ENCODE measurements at places on chromosomes 2 and 18.

DNA sequence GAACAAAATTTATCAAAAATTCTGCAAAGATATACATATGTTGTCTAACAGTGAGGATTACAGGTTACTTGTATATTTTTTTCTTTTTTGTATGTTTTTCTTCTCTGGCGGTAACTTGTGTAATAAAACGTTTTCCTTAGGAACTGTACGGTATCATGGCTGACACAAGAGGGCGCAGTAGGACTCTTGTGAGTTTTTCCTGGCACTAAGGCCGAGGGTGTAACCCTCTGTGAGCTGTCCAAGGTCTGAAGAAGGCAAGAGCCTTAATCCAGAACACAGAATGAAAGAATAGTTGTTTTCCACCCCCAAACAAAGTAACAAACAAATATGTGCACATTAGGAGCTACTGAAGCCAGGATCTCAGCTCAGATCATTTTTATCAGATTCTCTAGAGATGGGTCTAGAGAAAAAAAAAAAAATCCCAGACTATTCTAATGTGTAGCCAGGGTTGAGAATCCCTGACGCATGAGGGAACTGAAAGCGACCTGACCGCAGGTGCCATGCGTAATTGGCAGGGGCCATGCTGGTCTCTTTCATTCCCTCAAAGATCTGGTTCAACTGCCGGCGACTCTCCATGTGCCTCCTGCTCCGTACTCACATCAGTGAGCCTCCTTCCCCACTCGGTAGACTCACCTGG, 27.0 kb downstream of the TMEM200C start:
- DNase-seq, result peak; percentile 77

DNA sequence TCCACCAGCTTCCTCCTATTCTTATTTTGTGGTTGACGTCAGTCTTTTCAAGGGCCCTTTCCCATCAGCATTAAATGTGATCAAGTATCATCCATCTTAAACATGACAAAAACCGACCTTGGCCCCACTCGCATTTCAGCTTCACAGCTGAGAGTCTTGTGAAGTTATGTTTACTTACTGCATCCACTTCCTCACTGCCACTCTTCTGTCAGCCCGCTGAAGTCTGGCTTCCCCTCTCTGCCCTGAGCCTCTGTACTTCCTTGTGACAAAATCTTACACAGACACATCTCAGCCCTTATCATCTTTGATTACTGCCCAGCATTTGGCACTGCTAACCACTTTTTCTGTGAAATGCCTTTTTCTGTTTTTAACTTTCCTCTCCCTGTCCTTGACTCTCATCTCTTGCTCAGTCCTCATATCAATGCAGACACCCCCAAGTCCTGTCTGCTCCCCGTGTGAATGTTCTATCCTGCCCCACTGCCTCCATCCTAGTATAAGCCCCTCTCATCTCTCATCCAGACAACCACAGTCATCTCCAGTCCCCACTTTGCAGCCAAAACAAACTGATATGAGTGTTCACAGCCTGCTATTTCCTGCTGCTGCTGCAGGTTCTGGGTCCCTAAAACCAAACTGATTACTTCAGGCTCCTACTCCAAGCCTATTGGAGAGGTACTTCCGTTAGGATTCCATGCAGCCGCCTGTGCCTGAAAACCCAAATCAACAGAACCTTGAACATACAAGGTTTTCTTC, 31.4 kb downstream of the FOSL2 start:
- DNase-seq, result peak; percentile 85

GRCh38 chr2:160551259-160551658, 57.7 kb upstream of the RBMS1 start:
- DNase-seq, result peak; percentile 89

GRCh38 chr18:3720818-3721545, 271.0 kb downstream of the TGIF1 start:
- DNase-seq, result no peak

DNA sequence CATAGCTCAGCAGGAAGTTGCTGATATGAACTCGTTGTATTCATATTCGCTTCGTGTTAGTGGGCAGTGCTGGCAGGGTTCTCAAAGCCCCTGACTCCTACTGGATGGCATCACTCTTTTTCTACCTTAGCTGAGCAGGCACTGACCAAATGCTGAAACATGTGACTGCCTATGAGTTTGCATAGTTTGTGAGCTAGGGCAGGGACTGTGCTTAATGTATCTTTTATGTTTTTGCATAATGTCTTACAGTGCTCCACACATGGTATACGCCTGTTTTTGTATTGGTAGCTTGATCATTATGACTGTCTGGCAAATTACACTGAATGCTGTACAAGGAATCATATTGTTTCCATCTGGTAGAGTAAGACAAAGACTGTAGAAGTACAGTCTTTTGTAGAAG, 305.3 kb downstream of the PARD3B start:
- no peak for DNase-seq

DNA sequence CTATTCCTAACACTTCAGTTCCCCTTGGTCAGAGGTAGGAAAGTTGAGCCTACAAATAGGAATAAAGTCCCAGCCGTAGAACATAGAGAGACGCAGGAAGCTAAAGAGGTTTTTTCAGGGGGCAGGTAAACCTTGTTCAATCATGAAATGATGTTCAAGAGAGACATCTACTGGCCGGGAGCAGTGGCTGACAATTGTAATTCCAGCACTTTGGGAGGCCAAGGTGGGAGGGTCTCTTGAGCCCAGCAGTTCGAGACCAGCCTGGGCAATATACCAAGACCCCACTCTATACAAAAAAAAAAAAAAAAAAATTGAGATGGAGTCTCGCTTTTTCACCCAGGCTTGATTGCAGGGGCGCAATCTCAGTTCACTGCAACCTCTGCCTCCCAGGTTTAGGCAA, 66.7 kb upstream of the DNAJC10 start:
- DNase-seq, result no peak

DNA sequence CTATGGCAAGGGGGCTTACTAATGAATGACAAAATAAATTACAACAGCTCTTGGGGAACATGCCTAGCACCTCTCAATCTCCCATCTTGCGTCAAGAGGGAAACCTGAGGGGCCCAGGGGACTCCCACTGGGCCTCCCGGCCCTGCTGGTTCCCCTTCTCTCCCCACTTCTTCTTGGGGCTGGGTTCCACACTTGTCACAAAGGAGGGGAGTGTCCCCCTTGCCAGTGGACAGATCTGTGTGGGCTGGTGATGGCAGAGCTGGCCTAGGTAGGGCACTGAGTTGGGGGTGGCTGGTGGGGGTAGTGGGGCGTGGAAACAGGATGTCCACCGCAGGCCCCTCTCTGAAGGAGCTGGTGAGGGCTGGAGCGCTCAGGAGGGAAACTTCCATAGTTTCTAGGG, 184.0 kb upstream of the HAAO start:
- DNase-seq, result no peak

GRCh38 chr18:65282096-65282495, 468.7 kb upstream of the CDH7 start:
- no peak for DNase-seq

DNA sequence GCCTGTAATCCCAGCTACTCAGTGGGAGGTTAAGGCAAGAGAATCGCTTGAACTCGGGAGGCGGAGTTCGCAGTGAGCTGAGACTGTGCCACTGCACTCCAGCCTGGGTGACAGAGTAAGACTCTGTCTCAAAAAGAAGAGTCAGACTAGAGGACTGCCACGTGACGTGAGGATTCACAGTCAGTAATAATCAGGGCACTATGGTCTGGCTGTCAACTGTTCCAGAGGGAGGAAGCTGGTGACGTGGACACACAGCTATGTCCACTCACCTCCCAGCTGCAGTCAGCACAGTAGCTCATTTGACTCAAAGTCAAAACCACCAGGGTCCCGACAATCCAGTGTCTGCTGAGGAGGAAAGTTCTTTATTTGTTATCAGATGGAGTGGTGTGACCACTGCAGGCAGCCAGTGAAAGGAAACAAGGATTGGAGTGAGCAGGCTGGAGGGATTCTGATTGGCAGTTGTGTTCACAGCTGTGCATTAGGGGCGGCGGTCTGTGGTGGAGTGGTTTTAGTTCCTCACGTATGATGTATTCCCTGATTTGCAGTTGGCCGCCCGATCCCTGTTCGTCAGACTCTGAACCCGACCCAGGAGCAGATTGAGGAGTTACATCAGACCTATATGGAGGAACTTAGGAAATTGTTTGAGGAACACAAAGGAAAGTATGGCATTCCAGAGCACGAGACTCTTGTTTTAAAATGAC, 37.9 kb downstream of the MOGAT1 start:
- DNase-seq, result peak; percentile 83

DNA sequence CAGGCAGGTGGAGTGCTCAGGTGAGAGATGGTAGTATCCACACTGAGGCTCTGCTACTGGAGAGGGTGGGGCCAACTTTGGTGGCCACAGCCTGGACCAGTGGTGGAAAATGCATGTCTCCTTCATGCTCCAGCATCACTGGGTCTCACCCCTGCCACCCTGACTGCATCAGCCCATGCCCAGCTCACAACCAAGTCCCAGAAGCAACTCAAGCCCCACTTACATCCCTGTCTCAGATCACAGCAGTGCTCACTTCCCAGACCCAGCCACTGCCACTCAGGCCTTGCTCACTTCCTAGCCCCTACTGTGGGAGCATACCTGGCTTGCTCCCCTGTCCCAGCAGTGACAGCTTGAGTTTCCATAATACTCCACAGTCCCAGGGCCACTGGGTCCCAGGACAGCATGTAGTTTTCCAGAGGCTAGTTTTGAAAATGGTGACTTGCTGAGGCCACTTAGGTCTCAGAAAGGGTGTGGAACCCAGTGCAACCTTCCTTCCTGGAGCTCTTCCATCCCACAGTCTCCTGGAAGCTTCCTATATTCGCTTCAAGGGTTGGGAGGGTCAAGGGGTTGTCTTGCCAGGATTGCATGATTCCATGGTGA, 58.8 kb downstream of the GPC1 start:
- no peak for DNase-seq

GRCh38 chr2:218954541-218955300, 4.7 kb upstream of the CDK5R2 start:
- DNase-seq, result no peak

DNA sequence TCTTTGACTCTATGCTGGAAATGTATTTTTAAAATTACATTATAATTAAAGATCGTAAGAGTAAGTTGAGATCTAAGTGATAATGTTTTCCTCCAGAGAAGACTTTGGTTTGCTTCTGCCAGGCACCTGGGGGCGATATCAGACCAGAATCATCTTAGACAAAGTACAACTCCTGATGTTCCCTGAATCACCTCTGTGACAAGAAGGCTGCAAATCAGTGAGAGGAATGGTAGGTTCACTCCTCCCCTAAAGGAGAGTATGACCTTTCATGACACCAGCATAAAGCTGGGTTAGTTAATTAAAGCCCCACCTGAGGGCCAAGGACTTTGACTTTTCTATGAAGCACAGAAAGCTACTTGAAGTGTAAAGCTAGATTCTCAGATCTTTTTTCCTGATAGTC, 114.4 kb upstream of the DTNA start:
- no peak for DNase-seq

DNA sequence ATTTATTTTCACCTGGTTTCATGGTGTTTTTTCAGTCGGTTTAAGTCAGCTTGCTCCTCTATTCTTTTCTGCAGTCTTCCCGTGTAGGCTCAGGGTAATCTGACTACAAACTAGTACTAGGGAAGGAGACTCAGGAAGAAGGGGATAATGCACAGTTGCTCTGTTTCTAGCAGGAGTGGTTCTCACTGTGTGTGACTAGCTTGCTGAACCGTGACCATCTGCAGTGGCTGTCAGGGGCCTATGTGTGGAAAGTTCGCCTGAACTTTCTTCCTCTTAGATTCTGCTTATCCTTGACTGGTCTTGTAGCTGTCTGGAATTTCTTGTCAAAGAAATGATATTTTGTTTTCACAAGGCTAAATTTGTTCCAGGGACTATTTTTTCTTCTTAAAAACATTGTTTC, 46.3 kb upstream of the AQP4 start:
- no peak for DNase-seq

- DNase-seq, result no peak
These were observed 23.3 kb downstream of the CHST10 start for GRCh38 chr2:100394111-100394641.

DNA sequence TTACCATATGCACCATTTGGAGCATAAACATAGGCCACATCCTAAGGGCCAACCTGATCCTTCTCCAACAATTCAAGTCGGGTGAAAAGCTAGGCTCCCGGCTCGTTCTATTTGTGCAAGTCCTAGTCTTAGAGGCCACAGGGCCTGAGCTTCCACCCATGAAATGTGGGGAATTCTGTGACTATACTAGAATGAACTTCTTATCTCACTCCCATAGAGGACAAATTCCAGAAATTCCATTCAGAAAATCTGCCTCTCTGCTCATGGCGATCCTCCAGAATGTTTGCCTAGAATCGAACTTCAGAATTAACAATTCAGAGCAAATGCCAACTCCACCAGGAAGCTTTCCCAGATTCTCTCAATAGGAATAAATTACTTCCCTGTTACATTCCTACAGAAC, 187.9 kb downstream of the BCL11A start:
- DNase-seq, result no peak

DNA sequence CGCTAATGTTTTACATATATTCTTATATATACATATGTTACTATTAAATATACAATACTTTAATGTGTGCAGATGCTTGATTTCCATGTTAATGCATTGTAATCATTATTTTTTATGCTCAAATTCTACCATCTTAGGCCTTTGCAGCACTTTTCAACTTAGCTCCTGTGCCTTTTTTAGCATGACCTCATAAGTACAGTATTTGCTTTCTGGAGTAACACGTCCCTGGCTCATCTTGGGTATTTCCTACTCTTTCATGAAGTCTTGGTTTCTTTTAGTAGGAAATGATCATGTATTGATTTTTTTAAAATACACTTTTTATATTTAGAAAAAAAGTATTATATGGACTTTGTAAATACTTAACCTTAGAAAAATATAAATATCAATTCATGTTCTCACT, 36.5 kb downstream of the CAB39 start:
- DNase-seq, result no peak

DNA sequence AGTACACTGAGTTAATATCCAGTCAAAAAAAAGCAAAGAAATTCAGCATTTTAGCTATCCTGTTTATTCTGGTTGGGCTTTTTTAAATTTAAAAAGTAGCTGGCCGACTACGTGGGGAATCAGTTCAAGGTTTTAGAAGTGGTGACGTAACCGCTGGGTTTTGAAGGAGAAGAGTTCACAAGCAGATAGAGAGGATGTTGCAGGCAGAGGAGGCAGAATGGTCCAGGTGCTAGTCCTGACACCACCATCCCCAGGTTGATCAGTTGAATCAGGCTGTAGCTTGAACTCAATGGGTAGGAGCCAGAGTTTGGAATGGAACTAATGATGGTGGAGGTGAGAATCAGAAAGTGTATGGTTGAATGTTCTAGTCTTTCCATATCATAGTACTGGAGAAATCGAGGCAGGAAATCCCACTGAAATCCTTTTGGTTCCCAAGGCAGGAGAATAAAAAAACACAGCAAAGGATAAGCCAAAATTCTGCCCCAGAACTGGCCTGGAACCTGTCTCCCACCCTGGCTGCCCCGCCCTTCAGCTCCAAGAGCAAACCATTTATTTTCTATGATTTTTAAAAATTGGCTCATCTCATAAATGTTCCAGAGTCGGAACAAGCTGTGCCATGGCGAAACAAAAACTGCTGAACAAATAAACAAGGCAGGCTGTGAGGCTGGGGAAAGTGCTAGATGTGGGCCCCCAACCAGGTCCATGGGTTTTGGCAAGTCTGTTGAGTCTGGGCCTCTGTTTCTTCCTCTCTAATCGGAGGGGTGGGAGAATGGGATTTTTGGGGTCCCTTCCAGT, 44.0 kb downstream of the SLC4A1AP start:
- no peak for DNase-seq
